HEK293T (cell line): ENCODE measurements at places on chromosomes 4 and X.
A peak's percentile ranks its signal among the peaks of the same experiment; 100 is the strongest.

- no peak for DNase-seq
These were observed 1.3 kb downstream of the HS3ST1 start for GRCh38 chr4:11427121-11427996.

- no peak for DNase-seq
These were observed 113.6 kb upstream of the PPARGC1A start for GRCh38 chr4:24003496-24003895.

- DNase-seq, result no peak
These were observed 132.6 kb downstream of the IL15 start for GRCh38 chr4:141768954-141769353.

DNA sequence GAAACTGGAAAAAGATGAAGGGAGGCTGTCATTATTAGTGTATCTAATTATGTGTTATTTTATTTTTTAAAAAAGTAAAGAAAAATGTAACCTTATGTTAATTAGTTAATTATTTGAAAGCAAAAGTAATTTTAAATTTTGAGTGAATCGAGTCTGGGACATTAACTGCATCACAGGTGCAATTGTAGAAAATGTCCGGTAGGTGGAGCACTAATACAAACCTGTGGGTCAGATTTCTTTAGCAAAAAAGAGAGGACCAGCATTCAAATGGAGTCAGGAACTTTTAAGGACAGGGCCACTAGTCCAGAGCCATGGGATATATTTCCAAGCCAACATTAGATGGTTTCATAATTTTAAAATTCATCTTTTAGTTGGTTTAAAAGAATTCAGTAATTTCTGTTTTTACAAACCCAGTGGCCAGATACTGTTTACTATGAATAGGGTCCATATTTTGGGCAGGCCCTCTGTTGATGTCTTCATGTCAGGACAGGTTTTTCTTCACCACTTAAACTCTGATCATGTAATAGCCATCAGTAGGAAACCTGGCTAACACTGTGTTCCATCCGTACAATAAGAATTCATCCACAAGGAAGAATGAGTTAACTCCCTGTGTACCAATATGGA lies 27.2 kb downstream of the BST1 start:
- DNase-seq, result peak; percentile 63

DNA sequence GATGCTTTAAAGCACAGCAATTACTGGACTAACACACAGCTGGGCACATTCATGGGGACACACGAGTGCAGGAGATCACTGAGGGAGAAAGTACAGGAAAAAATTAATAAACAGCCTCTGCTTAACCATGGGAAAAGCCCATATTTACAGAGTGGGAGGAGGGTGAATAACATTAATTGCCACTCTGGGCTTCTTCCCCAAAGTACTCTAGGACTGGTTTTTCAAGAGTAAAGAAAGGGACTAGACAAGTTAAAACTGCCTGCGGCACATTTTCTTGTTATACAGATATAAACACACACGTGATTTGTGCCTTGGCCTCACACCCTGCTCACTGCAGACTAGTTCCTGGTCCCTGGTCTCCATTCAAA lies 179.7 kb upstream of the TET2 start:
- no peak for DNase-seq
